ENCODE measurements at places on chromosomes 2 and 18.

DNA sequence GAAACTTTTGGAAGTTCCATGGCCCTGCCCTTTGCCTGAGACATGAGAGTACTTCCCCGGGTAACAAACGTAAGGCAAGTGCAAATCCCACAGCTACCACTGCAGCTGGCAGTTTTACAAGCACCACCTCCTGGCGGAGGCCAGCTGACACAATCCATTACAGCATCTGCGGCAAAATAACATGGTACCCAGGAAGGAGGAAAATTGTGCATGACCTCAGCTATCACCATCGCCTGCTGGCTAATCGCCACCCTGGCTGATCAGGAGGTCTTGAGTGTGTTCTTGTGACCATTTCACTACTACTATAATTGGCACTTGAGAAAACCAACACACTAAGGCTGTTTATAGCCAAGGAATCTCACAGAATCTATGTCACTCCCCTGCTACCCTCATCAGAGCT lies 71.7 kb upstream of the SERPINE2 start:
- no peak for DNase-seq

DNA sequence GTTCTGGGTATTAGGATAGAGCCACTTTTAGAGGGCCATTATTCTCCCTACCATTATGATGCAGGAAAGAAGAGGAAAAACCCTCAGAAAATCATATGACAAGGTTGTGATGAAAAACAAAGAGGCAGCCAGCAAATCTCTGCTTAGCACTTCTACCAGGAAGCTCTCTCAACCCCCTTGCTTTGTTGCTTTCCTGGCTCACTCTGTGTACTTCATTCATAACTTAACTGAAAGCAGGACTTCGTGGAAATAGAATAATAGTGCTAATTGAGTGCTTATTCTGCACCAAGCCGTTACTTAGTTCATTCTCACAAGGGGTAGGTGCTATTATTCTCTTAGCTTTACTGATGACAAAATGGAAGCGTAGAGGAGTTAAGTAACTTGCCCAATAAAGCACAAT lies 354.1 kb downstream of the HRH4 start:
- DNase-seq, result no peak

GRCh38 chr2:232522623-232523401 lies 2.6 kb downstream of the PRSS56 start:
- no peak for DNase-seq

GRCh38 chr2:119426801-119427395 lies 4.8 kb upstream of the TMEM37 start:
- DNase-seq, result no peak

DNA sequence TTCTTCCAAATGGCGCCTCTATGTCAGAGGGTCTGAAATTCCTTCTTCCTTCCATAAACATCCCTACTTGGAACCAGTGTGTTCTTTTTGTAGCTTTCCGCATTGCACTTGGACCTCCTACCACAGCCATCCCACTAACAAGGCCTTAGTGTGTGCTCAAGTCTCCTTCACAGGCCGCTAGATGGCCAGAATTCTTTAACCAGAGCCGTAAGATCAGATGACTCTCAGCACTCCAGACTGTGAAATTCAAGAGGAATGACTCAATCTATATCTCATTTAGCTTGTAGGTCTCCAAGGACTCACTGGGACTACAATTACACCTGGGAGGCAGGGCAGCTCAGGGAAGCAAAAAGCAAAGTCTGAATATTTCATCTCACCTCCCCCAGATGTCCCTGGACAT lies 298.9 kb downstream of the EIPR1 start:
- DNase-seq, result no peak
